ENCODE measurements at places on chromosomes 12 and 14. TPM values are rescaled to one million over a fixed set of nuclear protein-coding genes. Genes with fewer than 3 reads are reported as not detected.

Gene ABHD12B
- not detected for total RNA-seq

Gene CARMIL3
- total RNA-seq, result 1.9 TPM

Gene KCNK10
- 0.12 TPM for total RNA-seq

Gene OR4E2
- not detected for total RNA-seq

Gene AQP5
- total RNA-seq, result 3.3 TPM

Gene LRFN5
- total RNA-seq, result 15.5 TPM

Gene MSRB3
- 28.9 TPM for total RNA-seq

Gene PLEKHD1
- 4.3 TPM for total RNA-seq

Gene SERPINA12
- not detected for total RNA-seq

Gene TMEM229B
- 2.5 TPM for total RNA-seq

Gene DAO
- 0.53 TPM for total RNA-seq

All from metanephros (tissue), 2 donors.